Activated CD8-positive, alpha-beta memory T cell treated with anti-CD3 and anti-CD28 coated beads for 1 hour (primary cell): ENCODE measurements at places on chromosomes 2 and 18.

- DNase-seq: no peak
These were observed 793 bp downstream of the ZNF236 start for GRCh38 chr18:76823161-76823538.

DNA sequence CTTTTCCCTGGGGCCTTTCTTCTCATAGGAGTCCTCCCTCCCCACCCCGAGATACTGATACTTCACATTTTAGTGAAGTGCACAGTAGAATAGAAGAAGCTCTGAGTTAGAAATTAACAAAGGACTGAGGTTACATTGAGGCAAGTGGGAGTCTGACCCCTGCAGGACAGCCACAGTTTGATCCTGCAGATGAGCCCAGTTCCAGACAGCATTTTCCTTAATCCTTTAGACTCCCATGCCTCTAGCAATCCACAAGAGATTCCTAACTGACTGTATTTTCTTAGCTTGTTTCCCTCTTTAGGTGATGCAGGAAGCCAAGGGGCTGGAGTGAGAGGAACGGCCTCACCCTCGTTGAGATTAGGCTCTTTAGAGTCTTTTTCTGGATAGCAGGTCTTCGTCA, 204.0 kb downstream of the CYRIA start:
- no peak for DNase-seq

GRCh38 chr2:216233281-216233995, 124.3 kb downstream of the XRCC5 start:
- DNase-seq: no peak

GRCh38 chr18:74142252-74142651, 5.4 kb downstream of the FBXO15 start:
- DNase-seq: no peak

GRCh38 chr2:15038366-15039364, 406.1 kb downstream of the LRATD1 start:
- no peak for DNase-seq

- DNase-seq: no peak
These were observed 232.2 kb downstream of the SETBP1 start for GRCh38 chr18:44912740-44913478.

DNA sequence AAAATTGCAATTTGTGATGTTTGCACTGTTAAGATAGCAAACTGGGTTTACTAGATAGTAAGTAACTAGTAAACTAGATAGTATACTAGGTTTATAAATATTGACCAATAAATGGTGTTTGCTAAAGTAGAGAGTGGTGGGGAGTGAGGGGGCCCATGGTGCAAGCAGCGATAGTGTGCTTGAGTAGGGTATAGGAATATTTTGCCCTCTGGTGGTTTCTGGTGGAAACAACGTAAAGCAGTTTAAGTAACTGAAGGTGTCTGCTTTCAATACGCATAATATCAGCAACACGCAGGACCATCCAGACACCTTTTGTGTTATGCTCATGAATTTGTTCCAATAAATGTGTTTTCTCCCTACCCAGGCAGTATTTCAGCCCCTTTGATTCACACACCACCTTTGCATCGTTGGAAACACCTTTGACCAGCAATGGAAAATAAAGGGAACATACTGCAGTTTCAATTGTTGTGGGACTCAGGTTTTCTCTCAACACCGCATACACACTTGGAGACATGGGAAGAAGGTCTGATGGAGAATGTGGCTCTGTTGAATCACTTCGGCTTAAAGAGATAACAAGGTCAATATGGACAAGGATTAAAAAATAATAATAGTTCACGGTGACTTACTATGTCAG, 16.7 kb upstream of the STAT1 start:
- no peak for DNase-seq

GRCh38 chr2:216915557-216916150, 55.8 kb upstream of the TNP1 start:
- DNase-seq: no peak

- DNase-seq: no peak
These were observed 46.0 kb downstream of the NPAS2 start for GRCh38 chr2:100865816-100866460.

DNA sequence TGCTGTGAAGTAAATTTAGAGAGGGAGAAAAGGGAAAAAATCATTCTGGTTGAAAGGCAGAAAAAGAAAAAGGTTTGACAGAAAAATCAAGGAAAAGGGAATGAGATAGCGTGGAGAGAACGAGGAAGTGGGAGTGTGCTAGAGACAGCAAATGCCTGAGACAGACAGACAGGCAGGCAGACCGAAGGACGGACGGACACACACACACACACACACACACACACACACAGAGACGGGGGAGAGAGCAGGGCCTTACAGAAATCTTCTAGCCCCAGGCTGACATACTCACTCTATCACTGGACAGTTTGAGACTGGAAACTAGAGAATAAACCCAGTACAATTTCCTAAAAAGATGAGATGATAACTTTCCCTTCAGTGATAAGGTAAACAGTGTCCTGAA, 238.4 kb downstream of the ZNF521 start:
- no peak for DNase-seq

DNA sequence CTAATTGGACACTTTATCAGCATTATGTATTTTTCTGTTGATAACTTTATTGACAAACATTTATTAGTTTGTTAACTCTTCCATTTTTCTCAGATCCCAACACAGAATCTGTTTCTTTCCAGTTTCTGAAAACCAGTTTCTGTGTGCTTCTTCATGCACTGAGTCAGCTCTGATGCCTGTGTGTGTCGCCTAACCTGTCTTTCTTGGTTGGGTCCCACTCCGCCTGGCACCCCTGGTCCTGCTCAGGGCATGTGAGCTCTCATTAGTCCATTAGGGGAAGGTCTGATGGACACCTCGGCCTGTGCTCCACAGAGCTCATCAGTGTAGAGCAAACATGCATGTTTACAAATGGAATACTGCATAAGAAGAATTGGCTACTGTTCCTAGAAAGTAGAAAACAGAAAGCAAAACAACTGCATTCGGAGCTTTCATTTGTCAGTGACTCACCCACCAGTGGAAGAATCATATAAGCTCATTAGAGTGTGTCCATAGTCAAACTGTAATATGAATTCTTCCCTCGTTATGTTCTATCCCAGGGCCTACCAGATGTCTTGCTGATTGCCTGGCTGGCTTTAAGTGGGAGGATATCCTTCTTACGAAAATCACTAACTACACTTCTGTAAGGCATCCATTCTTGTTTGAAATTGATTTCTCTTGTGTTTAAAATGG, 137.7 kb downstream of the SNTG2 start:
- no peak for DNase-seq

DNA sequence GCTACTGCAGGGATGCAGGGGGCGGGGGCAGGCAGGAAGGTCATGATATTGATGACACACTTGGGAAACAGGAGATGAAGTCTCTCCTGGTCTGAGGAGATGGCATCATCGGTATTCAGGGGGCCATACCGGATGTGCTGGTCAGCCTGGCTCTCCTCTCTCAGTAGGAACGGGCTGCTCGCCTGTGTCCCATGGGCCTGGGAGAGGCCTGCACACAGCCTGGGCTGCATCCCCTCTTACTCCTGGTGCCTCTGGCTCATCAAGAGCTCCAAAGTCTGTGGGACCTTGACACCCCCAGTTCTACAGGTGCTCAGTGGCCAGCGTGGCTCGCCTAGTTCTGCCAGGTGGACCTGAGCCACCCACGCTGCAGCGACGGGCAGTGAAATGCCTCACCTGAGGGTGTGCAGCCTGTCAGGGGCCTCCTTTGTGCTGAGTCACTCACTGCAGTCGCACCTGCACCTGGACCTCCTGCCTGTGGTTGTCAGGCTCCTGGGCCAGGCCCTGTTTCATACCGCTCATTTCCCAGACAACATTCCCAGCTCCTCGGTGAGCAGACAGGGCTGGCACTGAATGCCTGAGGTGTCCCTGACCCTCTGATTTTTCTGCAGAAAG, 18.6 kb upstream of the CNDP1 start:
- no peak for DNase-seq

GRCh38 chr2:12867631-12868287, 151.0 kb downstream of the TRIB2 start:
- DNase-seq: no peak

GRCh38 chr2:96626553-96626942, 11.6 kb downstream of the KANSL3 start:
- DNase-seq: no peak

DNA sequence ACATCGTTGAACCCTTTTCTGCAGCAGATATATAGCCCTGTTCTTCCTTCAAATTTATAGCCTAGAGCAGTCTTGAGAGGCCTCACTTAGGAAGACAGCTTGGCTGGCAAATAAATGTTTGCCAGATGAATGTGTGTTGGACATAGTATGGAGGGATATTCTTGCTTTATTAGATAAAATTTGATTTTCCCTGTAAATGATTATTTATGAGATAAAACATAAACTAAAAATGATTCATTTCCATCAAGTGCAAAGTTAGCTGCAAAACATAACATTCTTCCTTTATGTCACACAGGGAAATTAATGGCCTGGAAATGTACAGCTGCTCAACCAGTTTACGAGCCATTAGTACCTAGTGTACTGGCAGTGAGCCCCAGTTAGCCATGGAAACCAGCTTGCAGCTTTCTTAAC, 82.5 kb downstream of the LIMS1 start:
- no peak for DNase-seq

- no peak for DNase-seq
These were observed 36.8 kb upstream of the IGFBP2 start for GRCh38 chr2:216596236-216596979.

DNA sequence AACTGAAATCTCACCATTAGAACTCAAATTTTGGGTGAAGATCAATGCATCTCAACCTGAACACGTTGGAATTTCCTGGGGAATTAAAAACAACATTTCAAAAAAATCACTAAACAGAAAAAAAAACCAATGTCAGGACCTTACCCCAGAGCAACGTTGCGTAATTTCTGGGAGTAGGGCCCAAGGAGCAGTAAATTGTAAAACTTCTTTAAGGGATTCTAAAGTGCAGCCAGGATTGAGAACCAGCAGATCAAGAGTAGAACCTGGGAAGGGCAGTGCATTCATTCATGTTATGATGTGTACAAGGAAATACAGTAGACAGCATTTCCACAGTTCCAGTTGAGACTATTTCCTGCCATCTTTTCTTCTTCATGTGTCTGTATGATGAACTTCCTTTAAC, 56.9 kb downstream of the RHBDD1 start:
- DNase-seq: no peak

DNA sequence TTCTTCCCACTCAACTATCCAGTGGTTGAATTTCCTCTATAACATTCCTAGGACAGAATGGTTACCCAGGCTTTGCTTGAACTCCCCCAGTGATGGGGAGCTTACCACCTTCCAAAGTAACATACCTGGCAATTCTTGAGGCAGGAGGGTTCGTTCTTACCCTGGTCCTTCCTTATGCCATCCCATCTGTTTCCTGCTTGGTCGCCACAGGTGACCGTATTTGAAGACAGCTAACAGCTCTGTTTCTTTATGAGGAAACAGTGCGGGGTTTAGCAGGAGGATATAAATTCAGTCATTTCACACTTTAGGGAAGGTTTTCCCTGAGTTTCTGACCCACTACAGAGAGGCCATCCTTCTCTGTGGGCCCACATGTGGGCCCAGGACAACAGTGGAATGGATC, 42.6 kb downstream of the FOSL2 start:
- DNase-seq: no peak

DNA sequence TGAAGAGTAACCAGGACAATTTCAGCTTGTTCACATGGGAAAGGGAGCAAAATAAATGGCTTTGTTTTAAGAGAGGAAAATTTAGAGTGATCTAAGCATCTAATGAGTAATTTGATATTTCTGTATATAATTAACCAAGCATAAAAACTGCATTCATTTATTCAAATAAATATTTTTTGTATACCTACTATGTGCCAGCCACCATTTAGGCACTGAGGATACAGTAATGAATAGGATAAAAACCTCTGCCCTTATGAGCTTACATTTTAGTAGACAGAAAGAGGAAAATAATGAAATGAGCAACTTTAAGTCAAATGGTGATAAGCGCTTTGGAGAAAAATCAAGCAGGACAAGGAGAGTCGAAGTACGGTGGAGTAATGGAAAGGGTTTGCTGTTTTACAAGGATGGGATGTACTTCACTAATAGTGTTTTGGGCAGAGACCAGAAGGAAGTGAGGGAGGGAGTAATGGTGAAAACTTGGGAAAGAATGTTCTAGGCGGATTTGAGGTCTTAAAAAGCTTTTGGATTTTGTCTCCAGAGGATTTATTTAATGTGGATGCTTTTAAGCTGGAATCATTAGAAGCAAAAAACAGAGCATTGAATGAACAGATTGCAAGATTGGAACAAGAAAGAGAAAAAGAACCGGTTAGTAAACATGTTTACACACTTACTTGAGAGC, 17.4 kb downstream of the NDC80 start:
- no peak for DNase-seq

- DNase-seq: no peak
These were observed 6.3 kb downstream of the THNSL2 start for GRCh38 chr2:88176352-88176984.

- no peak for DNase-seq
These were observed 43.6 kb downstream of the NOL10 start for GRCh38 chr2:10646153-10646552.

DNA sequence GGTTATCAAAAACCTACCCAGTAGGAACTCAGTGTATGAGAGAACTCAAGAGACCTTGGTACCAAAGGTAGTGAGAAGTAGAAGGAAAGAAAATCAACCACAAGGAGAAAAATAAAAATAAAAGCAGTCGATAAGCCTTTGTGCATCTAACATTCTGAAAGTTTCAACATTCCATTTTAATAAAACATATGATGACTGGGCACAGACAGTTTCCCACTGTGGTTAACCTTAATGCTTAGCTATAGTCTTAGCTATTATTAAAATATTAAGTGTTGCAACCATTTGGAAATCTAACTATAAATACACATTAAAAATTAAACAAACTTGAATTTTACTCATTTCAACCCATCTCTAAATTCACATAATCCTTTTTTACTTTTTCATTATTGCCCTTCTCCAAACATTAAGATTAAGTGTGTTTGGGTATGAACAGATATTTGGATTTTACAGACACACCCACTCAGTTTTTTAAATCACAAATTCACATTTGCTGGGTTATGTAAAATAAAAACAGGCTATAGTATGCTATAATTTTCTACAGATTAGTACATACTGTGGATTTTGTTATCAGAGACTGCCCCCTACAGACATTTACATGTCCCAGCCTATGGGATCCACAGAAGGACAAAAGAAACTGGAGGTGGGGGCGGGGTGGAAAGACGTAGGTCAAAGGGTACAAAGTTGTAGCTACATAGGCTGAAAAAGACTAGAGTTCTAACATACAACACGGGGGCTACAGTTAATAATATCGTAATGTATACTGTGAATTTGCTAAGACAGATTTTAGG, 32.8 kb downstream of the SRBD1 start:
- no peak for DNase-seq

GRCh38 chr18:46883180-46883579, 34.1 kb downstream of the PIAS2 start:
- no peak for DNase-seq

- DNase-seq: no peak
These were observed 514.4 kb upstream of the HS6ST1 start for GRCh38 chr2:128832946-128833663.
